Upper lobe of right lung (tissue), 1 donor: ENCODE measurements at places on chromosomes 16 and 17. TPM values are rescaled to one million over a fixed set of nuclear protein-coding genes. Genes with fewer than 3 reads are reported as not detected.

GRCh38 chr17:81295676-81296381 is 722 bp upstream of the SLC38A10 start:
- no peaks in the 10 kb centered on the region for H3K27me3 ChIP-seq
- no peaks in the 10 kb centered on the region for H3K36me3 ChIP-seq
- peaks cover 28% of the 10 kb centered on the region for H3K4me1 ChIP-seq
- peak overlapping the region; percentile 90 for H3K27ac ChIP-seq
- H3K4me3 ChIP-seq = peak overlapping the region; percentile 93

DNA sequence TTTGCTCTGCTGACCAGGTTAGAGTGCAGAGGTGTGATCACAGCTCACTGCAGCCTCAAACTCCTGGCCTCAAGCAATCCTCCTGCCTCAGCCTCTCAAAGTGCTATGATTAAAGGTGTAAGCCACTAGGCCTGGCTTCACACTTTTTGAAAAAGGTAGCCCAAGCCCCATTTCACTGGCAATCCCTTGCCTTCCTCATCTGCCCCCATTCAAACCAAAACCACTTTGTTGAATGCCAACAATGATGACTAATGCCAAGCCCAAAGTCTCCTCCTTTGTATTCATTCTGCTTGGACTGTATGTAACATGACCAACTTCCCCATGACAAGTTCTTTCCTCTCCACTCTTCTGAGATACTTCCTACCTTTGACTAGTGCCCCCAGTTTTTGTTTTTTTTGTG is 33.1 kb downstream of the N4BP1 start:
- H3K27me3 ChIP-seq = no peaks in the 10 kb centered on the region
- H3K27ac ChIP-seq = no peak overlapping the region
- DNase-seq = no peak

DNA sequence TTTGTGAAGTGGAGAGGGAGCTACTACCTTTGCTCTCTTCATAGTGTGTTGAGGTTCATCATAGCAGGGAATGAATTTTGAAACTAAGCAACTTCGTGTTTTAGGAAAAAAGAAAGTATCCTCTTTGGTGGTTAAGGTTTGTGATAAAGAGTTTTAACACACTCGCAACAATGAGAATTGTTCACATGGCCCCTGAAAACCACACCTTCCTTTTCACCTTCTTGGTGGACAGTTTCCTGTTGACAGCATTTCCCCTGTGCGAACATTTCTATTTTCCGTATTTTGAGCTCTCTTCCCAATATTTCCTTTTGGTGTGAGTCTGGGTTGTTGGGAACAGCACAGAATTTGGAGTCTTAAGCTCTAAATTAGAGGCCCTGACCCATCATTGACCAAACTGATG is 3.8 kb downstream of the OR4D2 start:
- H3K36me3 ChIP-seq = no peaks in the 10 kb centered on the region
- DNase-seq = no peak
- no peak overlapping the region for H3K4me3 ChIP-seq
- no peaks in the 10 kb centered on the region for H3K27me3 ChIP-seq

DNA sequence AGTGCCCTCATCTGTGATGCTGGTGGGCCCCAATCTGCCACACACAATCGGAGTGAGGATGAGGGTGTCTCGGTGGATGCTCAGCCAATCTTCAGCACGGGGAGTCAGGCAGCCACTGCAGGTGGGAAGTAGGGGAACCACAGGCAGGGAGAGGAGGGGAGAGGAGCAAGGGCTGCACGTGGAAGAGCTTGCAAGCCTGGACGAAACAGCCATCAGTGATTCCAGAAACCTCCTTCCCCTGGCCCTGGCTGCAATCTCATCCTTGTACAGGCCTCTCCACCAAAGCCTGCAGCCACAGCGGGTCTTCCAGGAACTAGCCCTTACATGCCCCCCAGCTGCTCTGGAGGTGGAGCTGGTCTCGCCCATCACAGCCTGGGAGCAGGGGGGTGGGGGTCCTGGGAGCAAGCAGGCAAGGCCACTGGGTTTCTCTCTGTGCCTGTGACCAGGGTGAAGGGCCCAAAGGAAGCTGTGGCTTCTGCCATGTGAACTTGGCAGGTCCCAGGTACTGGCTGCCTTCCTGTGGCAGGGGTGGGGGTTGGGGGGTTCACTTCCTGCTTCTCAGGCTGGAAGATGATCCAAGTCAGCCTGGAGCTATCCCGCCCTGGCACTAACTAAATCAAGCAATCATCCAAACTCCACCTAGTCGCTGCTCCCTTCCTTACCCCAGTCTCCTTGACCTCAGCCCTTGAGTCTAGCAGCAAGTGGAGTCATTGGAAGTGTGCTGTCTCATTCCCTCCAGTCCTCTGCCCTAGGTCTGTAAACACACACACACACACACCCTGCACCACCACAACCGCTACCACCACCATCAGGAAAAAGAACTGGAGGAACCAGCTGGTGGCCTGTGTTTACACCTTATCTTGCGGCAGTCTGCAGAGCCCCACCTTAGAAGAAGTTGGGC is 29.4 kb upstream of the MLKL start:
- H3K4me3 ChIP-seq = no peak overlapping the region
- H3K27me3 ChIP-seq = no peaks in the 10 kb centered on the region
- no peaks in the 10 kb centered on the region for H3K4me1 ChIP-seq
- H3K27ac ChIP-seq = no peak overlapping the region

- H3K4me3 ChIP-seq = no peak overlapping the region
- H3K27ac ChIP-seq = no peak overlapping the region
- H3K27me3 ChIP-seq = no peaks in the 10 kb centered on the region
These were observed 6.8 kb upstream of the MEAK7 start for GRCh38 chr16:84511180-84511800.

KRTAP4-1 gene
- not detected for total RNA-seq

GRCh38 chr16:57994778-57995177 is 5.7 kb downstream of the ZNF319 start:
- DNase-seq = peak; percentile 84
- no peaks in the 10 kb centered on the region for H3K27me3 ChIP-seq
- H3K27ac ChIP-seq = no peak overlapping the region
- H3K36me3 ChIP-seq = peaks cover 23% of the 10 kb centered on the region

- DNase-seq = peak; percentile 28
- no peaks in the 10 kb centered on the region for H3K27me3 ChIP-seq
- H3K4me3 ChIP-seq = no peak overlapping the region
- no peak overlapping the region for H3K27ac ChIP-seq
- H3K36me3 ChIP-seq = no peaks in the 10 kb centered on the region
These were observed 39.9 kb downstream of the DNAH17 start for GRCh38 chr17:78537217-78537860.

GRCh38 chr17:38893113-38893512 is 23.3 kb downstream of the LASP1 start:
- H3K4me3 ChIP-seq = no peak overlapping the region
- peaks cover 55% of the 10 kb centered on the region for H3K4me1 ChIP-seq
- no peak for DNase-seq
- peaks cover 76% of the 10 kb centered on the region for H3K36me3 ChIP-seq

CCL7 gene
- not detected for total RNA-seq

TEX19 gene
- total RNA-seq = not detected

DNA sequence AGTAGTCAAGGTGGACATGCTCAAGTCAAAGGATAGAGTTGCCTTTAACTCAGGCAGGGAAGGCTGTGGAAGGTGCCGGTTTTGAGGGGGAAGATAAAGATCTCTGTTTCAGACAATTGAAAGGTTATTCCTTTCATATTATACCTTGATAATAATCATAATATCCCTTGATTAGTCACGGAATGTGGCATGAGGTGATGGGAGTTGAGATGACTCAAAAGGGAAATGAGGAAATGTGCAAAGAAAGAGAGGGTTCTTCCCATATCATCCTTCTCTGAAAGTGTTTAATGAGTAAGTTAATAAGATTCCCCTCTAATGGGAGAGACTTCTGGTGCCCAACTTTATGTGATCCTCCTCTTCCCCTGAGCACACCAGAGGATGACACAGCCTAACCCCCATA is 43.1 kb upstream of the HS3ST2 start:
- H3K27ac ChIP-seq = no peak overlapping the region
- H3K4me1 ChIP-seq = no peaks in the 10 kb centered on the region
- DNase-seq = no peak

- H3K27me3 ChIP-seq = no peaks in the 10 kb centered on the region
- H3K4me1 ChIP-seq = no peaks in the 10 kb centered on the region
- H3K4me3 ChIP-seq = no peak overlapping the region
- DNase-seq = no peak
These were observed 778.7 kb upstream of the CDH8 start for GRCh38 chr16:62814891-62815290.

DNA sequence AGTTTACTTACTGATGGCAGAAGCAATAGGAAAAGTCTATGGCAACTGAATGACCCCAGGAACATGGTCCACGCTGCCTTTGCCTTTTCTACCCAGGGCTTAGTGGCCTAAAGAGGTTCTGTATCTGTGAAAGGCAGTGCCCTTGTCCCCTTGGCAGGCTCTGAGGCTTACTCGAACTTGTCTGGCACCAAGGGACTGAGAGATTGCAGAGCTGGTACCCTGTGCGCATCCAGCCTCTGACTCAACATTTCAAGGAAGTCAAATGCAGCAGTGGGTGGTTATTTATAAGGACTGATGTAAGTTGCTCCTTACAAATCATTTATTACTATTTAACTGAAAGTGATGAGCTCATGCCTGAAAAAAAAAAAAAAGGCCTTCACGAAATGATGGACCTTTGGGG is 299.9 kb upstream of the MYOCD start:
- no peaks in the 10 kb centered on the region for H3K36me3 ChIP-seq
- H3K4me1 ChIP-seq = no peaks in the 10 kb centered on the region
- no peak overlapping the region for H3K4me3 ChIP-seq
- DNase-seq = no peak

DNA sequence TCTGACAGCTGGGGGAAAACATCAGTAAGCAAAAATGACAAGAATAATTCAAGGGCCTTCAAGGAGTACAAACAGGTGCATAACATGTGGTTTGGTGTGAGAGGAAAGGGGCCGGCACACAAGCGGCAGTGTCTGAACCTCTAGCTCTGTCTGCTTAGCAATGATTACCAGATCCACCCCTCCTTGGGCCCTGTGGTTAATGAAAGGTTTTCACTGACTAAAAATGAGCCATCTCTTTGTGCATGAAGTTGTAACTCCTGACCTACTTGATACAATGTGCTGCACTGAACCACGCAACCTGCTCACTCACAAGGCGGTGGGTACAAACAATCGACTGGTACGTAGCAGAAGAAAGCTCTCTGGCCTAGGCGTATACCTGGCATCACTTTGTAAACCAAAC is 15.1 kb downstream of the FAM117A start:
- H3K4me1 ChIP-seq = peaks cover 15% of the 10 kb centered on the region
- no peak overlapping the region for H3K27ac ChIP-seq
- H3K27me3 ChIP-seq = no peaks in the 10 kb centered on the region
- H3K36me3 ChIP-seq = no peaks in the 10 kb centered on the region
- DNase-seq = no peak

- H3K27me3 ChIP-seq = no peaks in the 10 kb centered on the region
- no peak for DNase-seq
- no peak overlapping the region for H3K27ac ChIP-seq
- no peaks in the 10 kb centered on the region for H3K4me1 ChIP-seq
- H3K36me3 ChIP-seq = no peaks in the 10 kb centered on the region
These were observed 73.2 kb downstream of the ZNF18 start for GRCh38 chr17:11924076-11924475.

- H3K4me3 ChIP-seq = no peak overlapping the region
- DNase-seq = no peak
- H3K36me3 ChIP-seq = no peaks in the 10 kb centered on the region
- no peak overlapping the region for H3K27ac ChIP-seq
- H3K27me3 ChIP-seq = no peaks in the 10 kb centered on the region
These were observed 279.3 kb downstream of the ZFHX3 start for GRCh38 chr16:72768591-72768990.

CMTM1 gene
- 8.4 TPM for total RNA-seq

DNA sequence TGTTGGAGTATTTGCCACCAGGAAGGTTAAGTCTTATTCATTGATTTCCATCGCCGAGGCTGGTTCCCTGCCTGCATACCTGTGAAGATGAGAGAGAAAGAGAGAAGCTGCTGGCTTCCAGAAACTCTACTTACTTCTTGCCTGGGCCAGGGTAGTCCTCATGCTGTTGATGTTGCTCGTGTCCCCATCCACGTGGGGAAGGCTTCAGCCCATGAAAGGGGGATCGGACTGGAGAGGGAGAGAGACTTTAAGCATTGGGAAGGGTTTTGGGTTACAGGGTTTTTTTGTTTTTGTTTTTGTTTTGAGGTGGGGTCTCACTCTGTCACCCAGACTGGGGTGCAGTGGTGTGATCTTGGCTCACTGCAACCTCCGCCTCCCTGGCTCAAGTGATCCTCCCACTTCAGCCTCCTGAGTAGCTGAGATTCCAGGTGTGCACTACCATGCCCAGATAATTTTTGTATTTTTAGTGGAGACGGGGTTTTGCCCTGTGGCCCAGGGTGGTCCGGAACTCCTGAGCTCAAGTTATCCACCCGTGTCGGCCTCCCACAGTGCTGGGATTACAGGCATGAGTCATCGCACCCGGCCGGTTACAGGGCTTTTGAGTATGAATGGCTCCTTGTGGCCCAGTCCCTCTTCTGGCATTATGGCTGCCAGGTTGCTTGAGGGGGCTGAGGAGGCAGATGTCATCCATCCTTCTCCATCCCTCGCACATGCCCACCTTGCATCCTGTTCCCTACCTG is 26.6 kb downstream of the ITGB3 start:
- peaks cover 52% of the 10 kb centered on the region for H3K4me1 ChIP-seq
- H3K27me3 ChIP-seq = no peaks in the 10 kb centered on the region
- peak overlapping the region; percentile 80 for H3K27ac ChIP-seq
- no peak overlapping the region for H3K4me3 ChIP-seq
- DNase-seq = no peak
- no peaks in the 10 kb centered on the region for H3K36me3 ChIP-seq

SLC6A4 gene
- total RNA-seq = 72.9 TPM

CD300LF gene
- 38.0 TPM for total RNA-seq

PRSS21 gene
- total RNA-seq = 17.1 TPM

- no peaks in the 10 kb centered on the region for H3K36me3 ChIP-seq
- H3K27me3 ChIP-seq = no peaks in the 10 kb centered on the region
- DNase-seq = no peak
- no peak overlapping the region for H3K4me3 ChIP-seq
- H3K4me1 ChIP-seq = no peaks in the 10 kb centered on the region
- no peak overlapping the region for H3K27ac ChIP-seq
These were observed 134.0 kb downstream of the IRX3 start for GRCh38 chr16:54152362-54153239.

- H3K36me3 ChIP-seq = no peaks in the 10 kb centered on the region
- H3K27me3 ChIP-seq = no peaks in the 10 kb centered on the region
- H3K4me3 ChIP-seq = no peak overlapping the region
- H3K27ac ChIP-seq = no peak overlapping the region
- peaks cover 7% of the 10 kb centered on the region for H3K4me1 ChIP-seq
- peak; percentile 54 for DNase-seq
These were observed 194.1 kb upstream of the GSE1 start for GRCh38 chr16:85418978-85419491.

- peaks cover 26% of the 10 kb centered on the region for H3K4me1 ChIP-seq
- H3K27me3 ChIP-seq = no peaks in the 10 kb centered on the region
- no peaks in the 10 kb centered on the region for H3K36me3 ChIP-seq
These were observed 153.9 kb upstream of the TBX2 start for GRCh38 chr17:61245706-61246135.
